ENCODE measurements at places on chromosomes 12 and 14. TPM values are rescaled to one million over a fixed set of nuclear protein-coding genes. Genes with fewer than 3 reads are reported as not detected.

GRCh38 chr14:20428802-20429201, 7.2 kb downstream of the KLHL33 start:
- no peak for DNase-seq

DNA sequence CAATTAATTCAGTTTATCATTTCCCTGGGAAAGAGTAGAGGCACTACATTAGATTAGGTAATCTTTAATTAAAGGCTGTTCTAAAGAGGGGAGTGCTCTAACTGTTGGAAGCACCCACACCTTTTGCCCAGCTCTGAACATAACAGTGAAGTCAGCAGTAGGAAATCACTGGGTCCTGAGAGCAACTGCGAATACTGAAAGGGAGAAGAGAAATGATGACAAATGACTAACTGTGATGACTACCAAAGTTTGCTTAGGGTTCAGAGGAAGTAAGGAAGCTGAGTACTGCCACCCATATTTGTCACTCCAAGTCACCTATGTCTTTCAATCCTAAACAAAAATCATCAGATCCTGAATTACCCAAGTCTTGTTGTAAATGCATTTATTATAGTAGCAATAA, 140.6 kb downstream of the EPS8 start:
- no peak for DNase-seq

- no peak for DNase-seq
These were observed 5.7 kb upstream of the KRT75 start for GRCh38 chr12:52439845-52440244.

DNA sequence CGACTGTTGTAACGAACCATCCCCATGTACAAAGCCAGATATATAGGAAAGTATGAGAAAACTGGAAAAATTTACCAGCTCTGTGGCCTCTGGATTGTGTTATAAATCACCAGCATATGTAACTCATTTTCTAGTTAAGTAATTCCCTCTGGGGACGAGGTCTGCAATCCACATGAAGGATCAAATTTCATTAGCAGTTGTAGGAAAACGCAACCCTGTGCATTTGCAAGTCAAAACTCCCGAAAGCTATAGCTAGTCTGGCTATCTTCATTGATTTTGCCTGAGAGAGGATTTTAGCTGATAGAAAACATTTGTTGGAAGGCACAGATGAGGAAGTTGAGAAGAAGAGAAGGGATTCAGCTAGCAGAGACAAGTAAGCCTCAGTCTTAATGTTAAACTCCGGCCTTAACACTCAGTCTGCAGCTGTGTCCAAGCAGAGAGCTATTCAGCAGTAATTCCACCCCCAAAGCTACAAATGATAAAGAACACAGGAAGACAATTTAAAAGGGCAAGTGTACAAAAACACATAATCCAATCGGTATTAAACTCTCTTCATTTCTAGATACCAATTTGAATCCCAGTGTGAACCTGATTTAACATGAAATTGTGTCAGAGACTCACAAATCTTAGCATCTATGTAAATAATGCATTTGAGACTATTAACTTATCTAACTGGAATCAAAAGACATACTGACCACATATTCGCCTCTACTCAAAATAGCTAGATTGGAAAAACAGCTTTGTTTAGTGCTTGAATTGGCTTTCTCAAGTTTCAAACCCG, 54.2 kb upstream of the CERS5 start:
- DNase-seq, result peak; percentile 91

Gene KLRC2
- not detected for polyA plus RNA-seq

Gene ACYP1
- polyA plus RNA-seq, result 24.0 TPM

Measured in IMR-90 (cell line).